ENCODE measurements at places on chromosomes 5 and 9.

DNA sequence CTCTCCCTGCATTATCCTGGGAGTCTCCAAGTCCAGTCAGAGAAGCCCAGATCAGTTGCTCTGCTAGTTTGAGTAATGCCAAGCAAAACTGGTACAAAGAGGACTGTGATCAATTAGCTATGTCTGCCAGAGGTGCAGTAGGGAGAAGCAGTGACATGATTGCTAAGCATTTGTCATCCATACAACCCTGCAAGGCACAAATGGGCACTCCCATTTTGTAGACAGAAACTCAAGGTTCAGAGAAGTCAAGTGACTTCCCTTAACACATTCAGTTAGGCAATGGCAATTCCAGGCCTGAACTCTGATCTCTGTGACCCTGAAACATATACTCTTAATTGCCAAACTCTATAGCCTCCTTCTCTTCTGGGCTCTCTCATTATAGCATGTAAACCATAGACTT lies 34.0 kb downstream of the NDST1 start:
- DNase-seq, result no peak

DNA sequence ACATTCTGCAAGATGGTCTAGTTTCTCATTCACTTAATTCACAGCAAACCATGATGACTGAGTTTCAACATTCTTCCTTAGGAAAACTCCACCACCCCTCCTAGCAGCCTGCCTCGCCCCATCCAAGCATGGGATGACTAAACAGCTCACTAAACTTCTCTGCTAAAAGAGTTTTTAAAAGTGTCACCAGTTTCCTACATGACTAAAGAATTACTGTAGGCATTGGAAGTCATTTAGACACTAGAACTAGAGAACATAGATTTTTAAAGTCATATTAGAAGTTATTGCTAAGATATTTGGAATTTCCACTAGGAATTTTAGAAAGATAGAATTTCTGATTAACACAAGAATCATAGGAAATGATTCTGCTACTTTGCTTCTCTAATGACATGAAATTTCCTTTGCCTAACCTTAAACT lies 5.5 kb upstream of the ESM1 start:
- DNase-seq, result no peak

- DNase-seq, result no peak
Observed at GRCh38 chr9:36632892-36633291, 60.2 kb downstream of the MELK start.

DNA sequence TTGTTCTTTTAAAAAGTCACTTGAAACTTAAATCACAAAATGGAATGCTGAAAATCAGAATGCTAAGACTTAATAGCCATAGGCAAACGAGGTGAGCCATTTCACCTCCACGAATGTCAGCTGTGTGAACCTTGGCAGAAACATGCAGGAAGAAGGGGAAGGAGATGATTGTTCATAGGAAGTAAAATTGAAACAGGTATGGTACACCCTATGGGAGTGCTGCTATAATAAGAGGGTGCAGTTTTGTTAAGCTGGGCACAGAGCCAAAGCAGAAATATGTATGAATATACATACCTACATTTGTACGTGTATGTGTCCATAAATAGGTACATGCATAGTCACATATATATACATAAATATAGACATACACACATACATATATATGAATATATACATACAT lies 51.0 kb upstream of the SPINK5 start:
- no peak for DNase-seq

DNA sequence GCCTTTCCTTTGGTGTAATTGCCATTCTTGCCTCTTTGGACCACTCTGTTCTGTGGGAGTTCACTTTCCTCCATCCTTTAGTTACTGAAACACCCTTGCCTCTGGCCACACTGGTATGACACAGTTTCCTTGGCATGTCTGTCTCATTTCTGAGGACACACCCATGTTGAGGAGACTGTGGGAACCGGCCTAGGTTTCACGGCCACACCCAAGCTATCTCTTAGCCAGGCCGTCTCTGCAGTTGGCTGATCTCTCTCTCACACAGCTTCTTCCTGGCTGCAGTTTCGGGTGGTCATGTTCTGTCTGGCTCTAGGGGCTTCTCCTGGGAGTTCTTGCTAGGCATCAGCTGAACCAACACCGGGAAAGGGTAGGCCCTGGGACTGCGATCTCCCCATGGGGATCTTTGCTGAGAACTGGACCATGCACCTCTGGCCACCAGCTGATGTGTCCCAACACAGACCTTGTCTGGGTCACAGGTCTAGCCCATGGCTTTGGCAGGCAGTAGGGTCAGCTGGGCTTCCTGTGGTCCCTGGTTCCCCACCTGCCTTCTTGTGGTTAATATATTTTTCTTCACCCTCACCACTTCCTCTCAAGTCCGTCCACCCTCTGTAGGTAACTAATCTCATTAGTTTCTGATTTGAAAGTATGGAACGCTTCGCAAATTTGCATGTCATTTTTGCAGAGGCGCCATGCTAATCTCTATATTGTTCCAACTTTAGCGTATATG lies 24.9 kb downstream of the ARHGEF37 start:
- DNase-seq, result no peak

- DNase-seq, result no peak
Observed at GRCh38 chr5:147532156-147532555, 22.3 kb upstream of the DPYSL3 start.

- DNase-seq, result no peak
Observed at GRCh38 chr9:94270009-94270408, 10.9 kb downstream of the ZNF169 start.

DNA sequence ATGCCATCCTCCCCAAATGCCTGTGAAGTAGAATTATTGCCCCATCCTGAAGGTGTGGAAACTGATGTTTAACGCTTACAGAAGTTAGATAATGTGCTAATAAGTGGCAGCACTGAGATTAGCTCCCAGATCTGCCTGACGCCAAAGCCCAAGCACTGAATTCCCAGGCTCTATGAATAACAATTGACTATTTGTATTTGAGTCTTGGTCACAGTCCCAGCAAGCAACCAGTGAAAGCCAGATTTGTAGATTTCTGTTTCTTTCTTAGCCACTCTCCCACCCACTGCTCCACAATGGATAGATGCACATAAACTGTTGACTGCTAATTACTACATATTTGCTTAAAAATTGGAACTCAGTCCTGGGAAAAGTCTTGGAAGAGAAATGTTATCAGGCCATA lies 34.4 kb downstream of the FAM240B start:
- DNase-seq, result no peak

DNA sequence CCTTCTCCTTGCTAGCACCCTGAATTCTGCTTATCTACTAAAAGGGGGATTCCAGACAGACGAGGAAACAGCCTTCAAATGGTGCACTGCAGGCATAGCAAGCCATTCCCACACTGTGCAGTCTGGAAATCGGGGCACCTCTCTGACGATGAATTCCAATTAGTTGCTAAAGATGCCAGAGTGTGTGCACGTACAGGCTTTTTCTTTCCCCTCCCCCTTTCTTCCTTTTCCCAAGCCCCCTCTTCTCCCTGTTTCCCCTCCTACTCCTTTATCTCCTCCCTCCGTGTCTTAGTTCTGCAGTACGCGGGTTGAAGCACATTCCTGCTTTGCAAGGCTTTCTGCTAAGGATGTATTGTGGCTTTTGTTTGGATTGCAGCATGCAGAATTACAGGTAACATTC lies at the start of gene GPR21:
Gene GPR21, plus strand, starts transcription at position 316 of the 400 bp plus-strand sequence. CDS start 900 bp downstream, outside the sequence.
- DNase-seq, result no peak

DNA sequence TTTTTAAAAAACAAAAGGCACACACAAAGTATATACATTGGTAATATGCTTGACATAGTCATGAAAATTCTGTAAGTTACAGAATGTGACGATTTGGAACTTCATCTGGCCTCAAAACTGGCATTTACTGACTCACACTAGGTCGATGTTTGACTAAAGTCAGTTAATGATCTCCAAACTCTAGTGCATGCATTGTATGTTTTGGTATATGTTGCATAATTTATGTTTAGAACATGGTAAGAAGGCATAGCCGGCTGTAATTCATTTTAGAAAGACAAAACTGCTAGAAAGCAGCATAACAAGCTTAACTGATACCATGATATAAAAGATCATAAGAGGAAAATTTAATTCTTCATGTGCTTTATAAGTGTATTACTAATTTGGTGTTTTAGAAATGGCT lies 58.6 kb upstream of the RICTOR start:
- DNase-seq, result no peak

GRCh38 chr5:14081791-14082190 lies 61.4 kb upstream of the TRIO start:
- DNase-seq, result no peak

DNA sequence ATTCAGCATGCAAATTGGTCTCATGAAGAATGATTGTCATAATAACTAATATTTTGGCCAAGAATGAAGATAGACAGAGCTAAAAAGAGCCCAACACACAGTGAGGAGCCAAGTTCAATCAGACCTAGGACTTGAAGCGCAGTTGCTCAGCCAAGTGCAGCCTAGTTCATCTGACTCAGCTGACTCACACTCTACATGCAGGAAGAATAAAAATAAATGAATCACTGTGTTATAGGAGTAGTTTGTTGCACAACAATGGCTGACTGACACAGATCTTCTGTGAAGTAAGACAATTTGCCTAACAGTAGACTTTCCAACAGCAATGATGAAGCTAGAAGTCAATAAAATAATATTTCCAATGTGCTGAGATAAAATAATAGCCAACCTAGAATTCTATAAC lies 261.5 kb downstream of the CEMIP2 start:
- DNase-seq, result no peak

GRCh38 chr9:3656224-3656623 lies 130.4 kb upstream of the RFX3 start:
- no peak for DNase-seq

- DNase-seq, result peak; percentile 50
Observed at GRCh38 chr5:180090769-180091546, 19.4 kb upstream of the RNF130 start.

- no peak for DNase-seq
Observed at GRCh38 chr9:79408617-79409016, 163.1 kb upstream of the TLE4 start.

Data from right kidney (tissue), 9 donors.